SHP77 treated with DMSO at 0.1 percent for 48 hours (cell line): ENCODE measurements at places on chromosomes 7 and 10.

DNA sequence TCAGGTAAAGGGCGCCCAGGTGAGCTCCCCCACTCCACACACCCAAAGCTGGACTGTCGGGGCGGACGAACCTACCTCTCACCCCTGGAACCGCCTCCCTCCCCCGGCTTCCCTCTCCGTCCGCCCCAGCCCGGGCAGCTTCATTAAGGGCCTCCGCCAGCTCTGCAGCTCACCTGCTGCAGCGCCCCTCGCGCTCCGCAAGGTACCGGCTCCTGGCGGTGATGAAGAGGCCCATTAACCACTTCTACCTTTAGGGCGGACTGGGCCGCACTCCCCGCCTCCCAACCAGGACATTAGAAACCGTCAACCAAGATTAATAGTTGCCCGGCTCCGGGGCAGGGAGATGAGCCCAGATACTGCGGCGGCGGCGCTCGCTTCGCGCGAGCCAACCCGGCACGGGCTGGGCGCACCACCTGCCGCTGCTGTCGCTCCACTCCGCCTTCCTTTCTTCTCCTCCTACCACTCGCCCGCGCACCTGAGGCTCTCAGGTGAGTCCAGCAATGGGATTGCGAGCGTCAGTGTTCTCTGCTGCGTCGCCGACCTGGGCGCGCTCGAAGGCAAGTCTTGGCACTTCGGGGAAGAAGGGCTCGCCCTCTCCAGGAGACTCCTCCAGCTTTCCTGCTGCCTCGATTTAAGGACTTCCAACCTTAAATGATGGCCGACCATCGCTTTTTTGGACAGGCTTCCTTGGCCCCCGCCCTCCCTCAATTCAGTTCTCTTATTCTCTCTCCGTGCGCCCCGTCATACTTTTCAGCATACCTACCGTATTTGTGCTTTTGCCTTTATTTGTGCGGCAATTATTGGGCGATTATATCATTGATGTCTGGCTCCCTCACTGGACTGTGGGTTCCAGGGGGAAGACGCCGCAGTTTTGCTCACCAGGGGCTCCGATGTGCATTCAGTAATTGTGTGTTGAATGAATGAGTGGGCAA lies 13.6 kb upstream of the KAZALD1 start:
- DNase-seq, result no peak

DNA sequence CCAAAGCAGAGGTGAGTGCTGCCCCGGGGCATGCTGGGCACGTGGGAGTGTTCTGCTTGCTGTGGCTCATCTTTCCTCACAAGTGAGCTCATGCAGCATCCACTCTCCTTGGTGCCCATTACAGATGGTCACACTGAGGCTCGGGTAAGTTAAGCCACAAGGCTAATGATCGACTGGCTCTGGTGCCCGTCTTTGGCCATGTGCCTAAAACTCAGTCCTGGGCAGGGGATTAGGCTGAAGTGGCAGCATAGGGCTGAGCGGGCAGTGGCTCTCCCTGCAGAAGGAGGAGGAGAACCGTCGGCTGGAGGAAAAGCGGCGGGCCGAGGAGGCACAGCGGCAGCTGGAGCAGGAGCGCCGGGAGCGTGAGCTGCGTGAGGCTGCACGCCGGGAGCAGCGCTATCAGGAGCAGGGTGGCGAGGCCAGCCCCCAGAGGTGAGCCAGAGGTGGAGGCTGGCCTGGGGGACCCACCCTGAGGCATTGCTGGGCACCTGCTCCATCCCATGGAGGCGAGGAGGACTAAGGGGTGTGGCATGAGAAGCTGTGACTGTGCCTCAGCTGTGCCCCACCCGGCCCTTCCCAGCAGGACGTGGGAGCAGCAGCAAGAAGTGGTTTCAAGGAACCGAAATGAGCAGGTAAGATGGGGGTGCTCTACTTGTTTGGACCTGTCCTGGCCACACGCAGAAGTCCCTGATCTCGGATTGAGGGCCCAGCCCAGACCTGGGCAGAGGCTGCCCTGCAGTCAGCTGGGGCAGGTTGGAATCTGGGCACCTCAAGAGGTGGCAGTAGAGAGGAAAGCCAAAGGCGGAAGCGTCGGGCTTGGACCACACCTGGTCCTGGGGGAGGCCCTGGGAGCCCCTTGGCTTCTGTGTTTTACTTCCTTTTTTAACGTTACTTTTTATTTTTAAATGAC lies 7.3 kb downstream of the PGAM2 start:
- no peak for DNase-seq

- DNase-seq, result no peak
Measured at GRCh38 chr7:72405418-72405817, 6.7 kb downstream of the CALN1 start.

GRCh38 chr10:127888521-127889312 lies 4.0 kb downstream of the CLRN3 start:
- DNase-seq, result no peak

DNA sequence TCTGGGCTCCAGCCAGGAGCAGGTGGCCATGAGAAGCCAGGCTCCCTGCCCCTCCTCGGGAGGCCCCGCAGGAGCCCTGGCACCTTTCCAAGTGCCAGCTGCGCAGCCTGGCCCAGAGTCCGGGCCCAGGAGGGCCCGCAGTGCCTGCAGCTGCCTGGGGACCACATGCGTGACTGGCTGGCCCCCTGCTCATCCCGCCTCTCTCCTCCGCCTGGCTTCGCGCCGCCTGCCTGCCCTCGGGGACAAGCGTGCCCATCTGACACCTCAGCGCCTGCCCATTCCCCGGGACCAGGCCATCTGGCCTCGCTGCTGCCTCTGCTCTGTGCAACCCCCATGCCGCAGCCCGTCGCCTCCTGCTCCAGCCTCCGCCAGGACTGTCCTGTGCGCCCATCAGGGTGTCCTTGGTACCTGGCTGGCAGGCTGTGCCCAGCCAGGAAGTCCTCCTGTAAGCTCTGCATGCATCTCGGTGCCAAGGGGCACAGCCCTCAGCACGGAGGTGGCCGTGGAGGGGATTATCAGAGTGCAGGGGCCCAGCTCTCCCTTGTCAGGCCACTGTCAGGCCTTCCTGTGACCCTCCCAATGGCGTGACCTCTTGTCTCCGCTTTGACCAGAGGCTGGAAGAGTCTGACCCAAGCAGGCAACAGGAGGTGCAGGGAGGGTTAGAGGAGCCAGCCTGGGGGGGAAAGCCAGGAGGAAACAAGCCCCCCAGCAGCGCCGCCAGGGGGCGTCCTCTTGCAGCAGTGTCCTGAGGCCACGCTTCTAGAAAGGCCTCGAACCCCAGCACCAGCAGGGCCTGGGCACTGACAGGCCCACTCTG lies 50.5 kb downstream of the TMEM209 start:
- peak; percentile 68 for DNase-seq

DNA sequence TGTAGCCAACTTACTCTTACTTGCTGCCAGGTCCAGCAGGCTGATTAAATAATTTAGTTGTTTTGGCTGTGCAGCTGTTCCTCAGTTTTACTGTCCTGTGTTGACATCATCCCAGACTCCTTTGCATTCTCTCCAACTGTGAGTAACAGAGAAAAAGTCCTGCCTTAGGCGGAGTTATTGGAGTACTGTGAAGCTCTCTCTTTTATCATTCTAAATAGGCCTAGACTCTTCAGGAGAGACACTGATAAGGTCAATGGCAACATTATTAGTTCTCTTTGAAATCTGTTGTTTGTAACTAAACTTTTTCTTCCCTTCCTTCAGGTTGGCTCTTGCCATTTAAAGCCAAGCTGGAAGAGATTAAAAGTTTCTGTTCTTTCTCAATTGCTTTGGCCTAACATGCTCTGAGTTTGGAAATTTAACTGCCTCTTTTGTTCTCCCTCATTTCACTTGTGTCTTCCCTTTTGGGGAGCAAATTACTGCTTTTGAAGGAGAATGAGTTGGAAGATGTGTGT lies 215.7 kb upstream of the CSTF2T start:
- DNase-seq, result no peak

- no peak for DNase-seq
Measured at GRCh38 chr10:79254333-79255006, 92.8 kb upstream of the PPIF start.

DNA sequence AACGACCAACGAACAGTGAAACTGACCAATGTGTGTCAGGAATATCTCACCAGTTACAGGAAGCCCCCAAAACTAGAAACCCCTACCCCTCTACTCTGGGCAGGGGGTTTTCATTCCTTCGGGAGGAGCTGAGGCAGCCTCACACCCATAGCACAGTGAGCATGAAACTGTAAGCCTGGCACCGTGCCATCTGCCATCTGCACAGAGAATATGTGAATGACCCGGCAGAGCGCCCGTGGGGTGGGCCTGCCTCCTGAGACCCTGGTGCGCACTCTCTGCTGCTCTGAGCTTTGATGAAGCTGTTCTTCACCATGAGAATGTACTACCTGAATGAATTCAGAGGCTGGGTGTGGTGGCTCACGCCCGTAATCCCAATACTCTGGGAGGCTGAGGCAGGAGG lies 27.1 kb downstream of the DAGLB start:
- no peak for DNase-seq

DNA sequence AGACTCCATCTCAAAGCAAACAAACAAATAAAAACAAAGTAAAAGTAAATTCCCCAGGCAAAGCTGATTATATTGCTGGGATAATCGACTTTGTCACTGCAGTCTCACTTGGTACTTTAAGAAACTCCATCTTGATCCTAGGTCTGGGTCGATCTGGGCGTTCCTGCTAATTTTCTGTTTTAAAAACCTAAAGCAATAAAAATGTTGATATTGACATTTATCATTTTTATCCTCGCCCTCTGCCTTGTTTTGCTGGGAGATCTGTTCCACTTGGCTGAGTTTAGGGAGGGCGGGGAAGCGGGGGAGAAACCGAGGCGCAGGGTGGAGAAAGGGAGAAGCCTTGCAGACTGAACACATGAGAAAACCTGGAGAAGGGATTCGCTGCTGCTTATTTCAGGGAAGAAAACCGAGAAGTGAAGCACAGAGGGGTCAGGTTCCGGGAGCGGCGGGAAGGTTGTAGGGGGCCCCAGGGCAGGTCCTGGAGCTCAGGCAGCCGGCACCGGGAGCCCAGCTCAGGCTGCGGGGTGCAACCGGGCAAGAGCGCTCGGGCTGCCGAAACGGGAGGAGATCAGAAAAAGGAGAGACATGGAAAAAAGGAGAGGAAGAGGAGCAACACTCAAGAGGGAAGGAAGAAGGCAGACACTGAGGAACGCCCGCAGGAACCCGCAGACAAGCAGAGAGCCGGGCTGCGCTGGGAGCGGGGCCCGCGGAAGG lies 27.3 kb upstream of the KMT2C start:
- no peak for DNase-seq

- no peak for DNase-seq
Measured at GRCh38 chr7:131957338-131958020, 401.1 kb upstream of the PODXL start.

- DNase-seq, result no peak
Measured at GRCh38 chr10:13525663-13526062, 3.2 kb downstream of the BEND7 start.

DNA sequence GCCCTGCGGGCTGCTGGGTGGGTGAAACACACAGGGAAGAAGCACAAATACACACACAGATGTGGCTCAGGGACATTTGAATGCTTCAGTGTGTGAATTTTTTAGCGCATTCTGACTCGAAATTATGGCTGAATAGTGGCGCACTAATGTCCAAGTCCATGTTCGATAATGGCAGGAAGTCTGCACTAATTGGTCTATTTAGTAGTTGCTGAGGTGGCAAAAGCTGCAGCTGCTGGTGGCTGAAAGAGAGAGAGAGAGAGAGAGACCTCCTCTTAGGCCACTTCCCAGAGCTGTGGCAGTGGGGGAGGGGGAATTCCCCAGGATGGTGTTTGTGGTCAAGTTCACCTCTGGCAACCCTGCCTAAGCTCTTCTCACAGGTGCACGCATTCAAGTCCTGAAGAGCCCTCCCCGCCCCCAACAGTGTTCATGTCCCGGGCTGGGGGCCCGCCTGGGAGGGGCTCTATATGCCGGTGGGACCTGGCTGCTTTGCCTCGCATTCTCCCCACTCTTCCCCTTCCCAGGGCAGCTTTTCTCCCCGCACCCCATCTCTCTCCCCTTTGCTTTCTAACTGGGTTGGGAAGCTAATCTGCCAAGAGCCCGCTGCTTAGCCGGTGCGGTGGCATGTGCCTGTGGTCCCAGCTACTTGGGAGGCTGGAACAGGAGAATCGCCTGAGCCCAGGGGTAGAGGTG lies 6.0 kb upstream of the MNX1 start:
- DNase-seq, result no peak

DNA sequence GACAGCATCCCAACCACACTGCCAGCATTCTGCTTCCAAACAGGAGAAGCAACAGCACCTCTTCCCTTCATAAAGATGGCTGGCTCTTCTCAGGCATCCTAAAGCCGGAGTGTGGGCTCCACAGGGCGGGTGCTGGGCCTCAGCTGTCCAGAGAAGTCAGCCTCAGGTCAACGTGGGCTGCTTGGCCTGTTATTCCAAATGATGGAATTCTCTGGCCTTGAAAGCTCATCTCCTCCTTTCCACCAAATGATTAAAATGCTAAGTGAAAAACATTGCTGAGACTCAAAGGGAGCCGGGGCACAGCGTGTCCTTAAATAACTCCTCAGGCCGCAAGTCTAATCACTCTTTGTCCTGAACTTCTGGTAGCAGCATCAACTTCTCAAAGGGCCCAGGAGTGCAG lies 53.1 kb upstream of the CPXM2 start:
- DNase-seq, result no peak

DNA sequence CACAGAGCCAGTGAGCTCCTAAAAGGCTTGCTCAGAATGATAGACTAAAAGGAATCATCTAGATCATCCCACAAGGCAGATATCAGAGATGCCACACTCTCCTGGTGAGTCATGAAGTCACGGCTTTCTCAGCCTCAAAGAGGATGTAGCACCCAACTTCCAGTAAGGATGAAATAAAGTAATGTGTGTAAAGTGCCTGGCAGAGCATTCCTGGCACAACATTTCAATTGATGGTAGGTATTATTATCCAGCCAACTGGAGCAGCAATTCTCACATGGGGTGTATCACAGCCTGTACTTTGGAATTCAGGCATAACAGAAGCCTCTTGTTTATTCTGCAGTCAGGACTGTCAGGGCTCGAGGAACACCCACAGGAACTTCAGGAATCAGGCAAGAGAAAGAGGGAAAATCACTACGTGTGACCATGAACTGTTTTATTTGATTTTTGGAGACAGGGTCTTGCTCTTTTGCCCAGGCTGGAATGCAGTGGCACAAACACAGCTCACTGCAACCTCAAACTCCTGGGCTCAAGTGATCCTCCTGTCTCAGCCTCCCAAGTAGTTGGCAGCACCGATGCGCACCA lies 5.3 kb upstream of the NAT16 start:
- DNase-seq, result no peak

GRCh38 chr10:119023553-119023868 lies 6.0 kb upstream of the NANOS1 start:
- no peak for DNase-seq

- no peak for DNase-seq
Measured at GRCh38 chr7:47814905-47815613, 133.2 kb downstream of the PKD1L1 start.

GRCh38 chr10:14560274-14560673 lies 214.4 kb downstream of the FAM107B start:
- DNase-seq, result no peak

- DNase-seq, result no peak
Measured at GRCh38 chr10:33889371-33889770, 554.9 kb upstream of the NRP1 start.

GRCh38 chr10:21138769-21139340 lies 241.7 kb upstream of the NEBL start:
- DNase-seq, result peak; percentile 22

DNA sequence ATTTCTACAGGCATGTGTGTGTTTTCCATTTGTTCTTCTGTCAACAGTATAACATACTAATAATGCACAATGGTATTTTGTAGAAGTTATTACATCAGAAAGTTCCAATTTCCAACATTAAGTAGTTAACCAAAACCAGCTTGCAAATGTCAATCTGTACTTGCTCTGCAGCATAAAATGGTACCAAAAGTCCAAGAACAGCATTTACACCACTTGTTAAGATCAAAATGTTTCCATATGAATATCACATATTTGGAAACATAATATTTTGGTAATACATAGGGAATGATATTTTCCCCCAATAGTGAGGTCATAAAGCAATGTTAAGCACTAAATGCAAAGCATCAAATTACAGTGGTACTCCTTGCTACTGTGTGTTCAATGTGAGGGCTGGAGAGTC lies 162.1 kb downstream of the ZNF438 start:
- DNase-seq, result no peak
